ENCODE measurements at places on chromosomes 3 and 15.

- DNase-seq: no peak
These were observed 92.0 kb upstream of the NR2E3 start for GRCh38 chr15:71718116-71718910.

DNA sequence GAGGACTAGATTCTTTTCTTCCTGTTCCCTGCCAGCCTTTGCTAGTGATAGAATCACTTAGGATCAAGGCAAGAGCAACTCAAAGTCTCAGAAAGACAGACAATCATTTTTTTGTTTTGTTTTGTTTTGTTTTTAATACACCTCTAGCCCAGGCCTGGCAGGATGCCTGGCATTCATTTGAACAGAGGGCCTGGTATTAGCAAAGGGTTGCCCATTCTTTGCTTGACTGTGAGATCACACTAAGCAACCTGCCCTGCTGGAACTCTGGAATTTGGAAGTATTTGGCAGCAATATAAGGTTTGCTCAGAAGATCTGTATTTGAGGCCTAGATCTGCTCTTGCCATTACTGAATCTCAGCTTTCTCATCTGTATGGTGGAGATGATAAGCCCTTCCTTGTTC lies 21.8 kb upstream of the ATP13A5 start:
- no peak for DNase-seq

DNA sequence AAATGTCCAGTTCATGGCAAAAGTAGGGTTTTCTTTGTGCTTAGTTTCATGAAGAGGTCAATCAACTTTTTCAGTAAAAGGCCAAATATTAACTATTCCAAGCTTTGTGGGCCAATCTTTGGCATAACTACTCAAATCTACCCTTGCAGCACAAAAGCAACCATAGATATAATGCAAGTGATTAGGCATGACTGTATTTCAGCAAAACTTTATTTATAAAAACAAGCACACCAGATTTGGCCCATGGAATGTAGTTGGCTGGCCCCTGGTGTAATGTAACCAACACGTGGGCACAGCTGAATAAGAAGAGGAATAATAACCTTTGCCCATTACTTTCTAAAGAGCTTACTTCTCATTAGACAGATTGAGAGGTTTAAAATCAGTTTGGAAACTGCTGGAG lies 50.6 kb downstream of the CASR start:
- DNase-seq: no peak

DNA sequence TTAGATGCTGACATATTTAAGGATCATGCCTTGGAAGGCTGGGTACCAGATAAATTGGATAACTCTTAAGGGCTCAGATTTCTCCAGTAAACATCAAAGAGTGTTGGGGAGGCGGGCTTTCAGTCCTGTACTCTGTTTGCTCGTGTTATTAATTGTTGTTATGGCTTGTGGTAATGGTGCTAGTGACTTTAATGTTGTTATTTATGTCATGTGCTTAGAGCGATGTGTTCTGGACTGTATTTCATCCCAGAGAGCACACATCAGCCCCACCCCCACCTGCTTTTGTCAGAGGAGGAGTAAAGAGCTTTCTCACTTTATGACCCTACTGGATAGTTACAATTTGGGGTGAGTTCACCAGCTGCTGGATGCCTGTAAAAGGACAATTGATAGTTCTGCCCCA lies 386.3 kb downstream of the EPHB1 start:
- DNase-seq: no peak

DNA sequence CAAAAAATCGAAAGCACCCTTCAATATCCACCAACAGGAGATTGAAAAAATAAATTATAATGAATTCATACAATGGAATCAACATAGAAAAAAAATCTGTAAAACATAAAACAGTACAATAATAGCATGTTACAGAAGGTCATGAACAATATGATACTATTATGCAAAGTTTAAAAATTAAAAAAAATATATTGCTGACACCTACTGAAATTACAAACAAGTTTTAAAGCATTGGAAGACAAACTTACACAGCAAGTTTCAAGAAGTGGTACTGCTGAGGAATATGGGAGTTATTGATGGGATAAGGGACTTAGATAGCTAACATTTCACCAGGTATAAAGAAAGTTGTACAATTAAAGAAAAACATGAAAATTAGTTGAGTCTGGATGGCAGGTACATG lies 89.4 kb downstream of the EFL1 start:
- DNase-seq: no peak

Measured in NCI-H1930 (cell line).